ENCODE measurements at places on chromosomes 13 and 19.

DNA sequence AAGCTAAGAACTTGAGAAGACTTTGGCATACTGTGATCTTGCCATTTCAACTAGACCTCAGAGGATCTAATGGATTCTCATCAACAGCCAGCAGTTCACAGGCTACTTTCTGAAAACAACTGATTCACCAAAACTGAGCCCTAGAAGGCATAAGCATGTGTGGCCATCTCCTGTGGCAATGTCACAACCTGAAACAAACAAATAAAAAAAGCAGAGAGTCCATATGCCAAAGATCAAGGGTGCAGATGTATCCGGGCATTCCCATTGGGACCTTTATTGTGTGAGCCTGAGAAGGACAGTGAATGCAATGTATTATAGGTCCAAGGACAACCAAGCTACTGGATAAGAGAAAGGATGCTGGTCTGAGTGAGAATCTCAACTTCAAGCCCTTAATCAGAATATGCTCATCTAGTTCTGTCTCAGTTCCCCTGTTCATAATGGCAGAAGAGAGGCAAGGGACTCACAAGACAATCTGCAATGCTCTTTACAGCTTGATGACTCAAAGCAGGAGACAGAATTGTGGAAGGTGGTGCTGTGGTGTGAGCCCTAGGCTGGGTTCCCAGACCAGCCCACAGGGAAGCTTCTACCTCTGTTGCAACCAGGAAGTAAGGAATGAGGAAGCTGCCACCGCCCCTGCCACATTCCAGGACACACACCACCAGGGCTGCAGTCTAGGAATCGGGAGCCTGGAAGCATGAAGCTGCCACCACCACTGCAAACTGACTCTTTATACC lies 133.7 kb downstream of the RAP2A start:
- no peak for DNase-seq
- H3K4me1 ChIP-seq: no peaks in the 10 kb centered on the region
- no peaks in the 10 kb centered on the region for H3K36me3 ChIP-seq
- no peak overlapping the region for H3K27ac ChIP-seq

DNA sequence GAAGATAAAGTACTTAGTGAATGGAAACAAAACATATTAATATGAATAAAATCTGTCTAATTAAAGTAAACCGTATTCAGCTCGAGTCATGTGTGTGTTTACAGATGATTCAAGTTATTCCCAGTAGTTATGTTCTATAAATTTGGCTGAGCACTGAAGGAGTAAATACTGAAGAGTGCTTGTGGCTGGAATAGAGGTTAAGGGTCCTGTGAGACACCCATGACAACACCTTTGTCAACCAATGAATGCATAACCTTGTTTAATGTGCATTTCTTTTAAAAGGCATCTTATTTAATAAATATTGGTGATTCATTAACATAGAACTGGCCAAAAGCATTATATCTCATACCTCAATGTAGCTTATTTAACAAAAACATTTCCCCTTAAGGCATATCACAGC lies 577.8 kb upstream of the SLITRK5 start:
- no peak overlapping the region for H3K4me3 ChIP-seq
- H3K27ac ChIP-seq: no peak overlapping the region
- DNase-seq: no peak
- no peaks in the 10 kb centered on the region for H3K36me3 ChIP-seq
- H3K27me3 ChIP-seq: no peaks in the 10 kb centered on the region
- H3K4me1 ChIP-seq: no peaks in the 10 kb centered on the region

- DNase-seq: no peak
- H3K27me3 ChIP-seq: no peaks in the 10 kb centered on the region
- H3K36me3 ChIP-seq: no peaks in the 10 kb centered on the region
- H3K4me1 ChIP-seq: peaks cover 22% of the 10 kb centered on the region
- no peak overlapping the region for H3K4me3 ChIP-seq
Observed at GRCh38 chr13:48500652-48501197, 32.2 kb downstream of the RCBTB2 start.

GRCh38 chr13:24834902-24835510 lies 71.0 kb downstream of the RNF17 start:
- H3K36me3 ChIP-seq: no peaks in the 10 kb centered on the region
- H3K4me3 ChIP-seq: no peak overlapping the region
- no peak overlapping the region for H3K27ac ChIP-seq

DNA sequence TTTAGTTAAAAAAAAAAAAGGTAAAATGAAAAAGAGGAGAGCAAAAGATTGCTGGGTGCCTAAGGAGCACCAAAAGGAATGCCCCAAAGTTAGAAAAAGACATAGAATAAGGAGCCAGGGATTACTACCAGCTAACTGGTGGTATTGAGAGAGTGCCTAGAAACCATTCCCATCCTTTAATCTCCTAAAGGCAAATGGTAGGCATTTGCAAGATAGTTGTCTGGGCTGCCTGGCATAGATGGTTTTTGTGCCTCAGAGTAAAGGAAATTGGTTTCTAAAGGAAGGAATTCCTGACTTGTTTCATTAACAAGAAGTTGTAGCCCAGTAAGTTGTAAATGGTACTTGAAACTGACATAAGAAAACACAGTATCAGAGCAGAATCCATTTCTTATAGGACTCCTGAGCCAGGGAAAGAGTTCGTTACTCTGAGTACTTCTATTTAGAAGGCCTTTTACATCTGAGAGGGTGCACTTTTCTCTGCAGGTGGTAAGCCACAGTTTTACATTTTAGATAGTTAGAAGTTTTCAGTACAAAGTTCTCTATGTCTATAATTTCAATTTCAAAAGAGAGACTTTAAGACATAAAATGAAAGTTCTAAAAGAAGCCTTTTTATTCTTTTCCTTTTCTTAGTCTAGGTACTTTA lies 92.6 kb downstream of the OLFM4 start:
- H3K4me3 ChIP-seq: no peak overlapping the region
- no peaks in the 10 kb centered on the region for H3K27me3 ChIP-seq
- no peaks in the 10 kb centered on the region for H3K36me3 ChIP-seq
- no peaks in the 10 kb centered on the region for H3K4me1 ChIP-seq
- H3K27ac ChIP-seq: no peak overlapping the region

GRCh38 chr13:45258334-45258675 lies 57.5 kb upstream of the KCTD4 start:
- H3K27ac ChIP-seq: no peak overlapping the region
- peaks cover 6% of the 10 kb centered on the region for H3K36me3 ChIP-seq
- H3K4me3 ChIP-seq: no peak overlapping the region
- DNase-seq: no peak

DNA sequence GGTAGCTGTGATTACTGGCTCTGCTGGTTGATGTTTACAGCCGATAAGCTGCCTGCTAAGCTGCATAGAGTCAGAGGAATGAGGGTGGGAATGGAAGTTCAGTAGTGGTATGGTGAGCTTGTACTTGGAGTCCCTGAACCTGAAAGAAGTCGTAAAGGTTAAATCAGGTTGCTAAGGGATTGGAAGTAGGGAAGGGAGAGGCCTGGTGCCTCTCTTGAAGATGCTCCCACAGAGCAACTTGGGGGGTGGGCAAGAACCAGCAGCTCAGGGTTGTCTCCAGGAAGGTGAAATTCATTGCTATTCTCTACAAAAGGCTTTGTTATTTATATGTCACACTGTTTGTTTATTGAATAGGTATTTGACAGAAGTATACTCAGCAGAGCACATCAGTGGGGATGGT lies 73.8 kb upstream of the OLFM4 start:
- H3K4me3 ChIP-seq: no peak overlapping the region
- H3K27me3 ChIP-seq: no peaks in the 10 kb centered on the region
- no peaks in the 10 kb centered on the region for H3K36me3 ChIP-seq
- no peak overlapping the region for H3K27ac ChIP-seq

DNA sequence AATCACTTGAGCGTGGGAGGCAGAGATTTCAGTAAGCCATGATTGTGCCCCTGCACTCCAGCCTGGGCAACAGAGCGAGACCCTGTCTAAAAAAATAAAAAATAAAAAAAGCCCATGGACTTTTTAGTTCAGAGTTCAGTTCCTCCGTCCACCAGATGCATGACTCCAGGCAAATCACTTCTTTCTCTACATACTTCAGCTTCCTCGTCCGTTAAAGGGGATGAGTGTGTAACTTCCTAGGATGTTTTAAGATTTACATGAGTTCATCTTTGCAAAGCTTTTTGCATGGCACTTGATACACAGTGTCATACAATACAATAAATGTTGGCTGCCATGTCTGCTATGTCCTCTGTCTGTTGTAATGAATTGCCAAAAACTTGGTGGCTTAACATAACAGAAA lies 10.0 kb upstream of the FFAR2 start:
- H3K4me1 ChIP-seq: peaks cover 6% of the 10 kb centered on the region
- H3K4me3 ChIP-seq: no peak overlapping the region
- DNase-seq: no peak
- H3K27me3 ChIP-seq: no peaks in the 10 kb centered on the region
- no peak overlapping the region for H3K27ac ChIP-seq

DNA sequence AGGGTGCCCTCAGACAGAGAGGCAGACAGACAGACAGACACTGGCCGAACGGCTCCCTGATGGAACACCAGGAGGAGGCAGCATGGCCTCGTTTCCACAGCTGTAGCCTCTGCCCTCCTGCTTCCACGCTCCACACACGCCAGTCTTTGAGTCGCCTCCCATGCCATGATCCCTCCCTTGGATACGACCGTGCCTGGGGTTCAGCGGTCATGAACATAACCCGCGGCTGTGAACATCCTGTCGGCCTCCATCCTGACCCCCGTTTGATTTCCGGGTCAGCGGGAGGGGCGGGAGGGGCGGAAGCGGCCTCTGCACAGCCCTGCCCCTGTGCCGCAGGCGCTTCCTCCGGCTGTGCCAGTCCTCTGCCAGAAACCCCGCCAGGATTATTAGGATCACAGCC lies 23.4 kb downstream of the GP6 start:
- DNase-seq: no peak
- no peak overlapping the region for H3K27ac ChIP-seq
- H3K27me3 ChIP-seq: no peaks in the 10 kb centered on the region
- H3K4me3 ChIP-seq: no peak overlapping the region
- H3K4me1 ChIP-seq: no peaks in the 10 kb centered on the region
- H3K36me3 ChIP-seq: no peaks in the 10 kb centered on the region

DNA sequence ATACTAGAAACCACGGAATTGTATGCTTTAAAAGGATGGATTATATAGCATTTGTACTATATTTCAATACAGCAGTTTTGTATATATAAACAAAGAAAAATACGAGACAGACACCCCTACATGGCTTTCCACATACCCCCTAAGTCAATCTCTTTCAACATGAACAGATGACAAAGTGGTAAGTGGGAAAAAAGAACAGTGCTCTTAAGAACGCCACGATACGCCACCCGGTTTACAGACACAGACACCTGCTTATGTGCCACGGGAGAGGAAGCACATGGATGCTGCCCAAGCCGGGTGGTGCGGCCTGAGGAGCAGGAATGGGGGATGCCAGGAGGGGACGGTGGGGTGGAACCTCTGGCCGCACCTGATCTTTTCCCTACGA lies 8.1 kb downstream of the CAPS start:
- H3K4me1 ChIP-seq: no peaks in the 10 kb centered on the region
- H3K4me3 ChIP-seq: no peak overlapping the region
- H3K27me3 ChIP-seq: no peaks in the 10 kb centered on the region
- H3K27ac ChIP-seq: no peak overlapping the region

DNA sequence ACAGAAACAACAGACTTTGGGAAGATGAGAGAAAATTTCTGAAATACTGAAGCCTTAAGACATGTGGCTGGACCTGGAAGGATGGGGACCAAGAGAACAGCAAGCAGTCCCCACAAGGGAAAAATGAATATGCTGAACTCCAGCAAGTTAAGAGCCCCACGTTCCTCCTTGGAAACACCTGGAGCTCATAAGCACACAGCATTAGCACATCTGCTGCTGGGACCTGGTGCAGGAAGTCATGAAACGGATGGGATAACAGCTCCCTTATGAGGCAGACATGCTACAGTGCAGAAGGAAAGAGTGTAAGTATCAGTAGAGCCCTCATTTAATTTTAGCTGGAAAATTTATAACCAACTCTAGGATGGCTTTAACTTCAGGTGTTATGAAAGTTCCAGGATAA lies 67.3 kb downstream of the SLC15A1 start:
- no peaks in the 10 kb centered on the region for H3K27me3 ChIP-seq
- H3K36me3 ChIP-seq: no peaks in the 10 kb centered on the region
- H3K27ac ChIP-seq: no peak overlapping the region
- H3K4me3 ChIP-seq: no peak overlapping the region

GRCh38 chr13:46529216-46529919 lies 23.6 kb upstream of the LRCH1 start:
- DNase-seq: no peak
- no peaks in the 10 kb centered on the region for H3K36me3 ChIP-seq
- H3K27me3 ChIP-seq: no peaks in the 10 kb centered on the region
- no peak overlapping the region for H3K27ac ChIP-seq
- no peaks in the 10 kb centered on the region for H3K4me1 ChIP-seq

- no peak for DNase-seq
- no peak overlapping the region for H3K27ac ChIP-seq
- no peak overlapping the region for H3K4me3 ChIP-seq
- H3K27me3 ChIP-seq: no peaks in the 10 kb centered on the region
Observed at GRCh38 chr19:48591021-48591420, 15.5 kb upstream of the SPACA4 start.

DNA sequence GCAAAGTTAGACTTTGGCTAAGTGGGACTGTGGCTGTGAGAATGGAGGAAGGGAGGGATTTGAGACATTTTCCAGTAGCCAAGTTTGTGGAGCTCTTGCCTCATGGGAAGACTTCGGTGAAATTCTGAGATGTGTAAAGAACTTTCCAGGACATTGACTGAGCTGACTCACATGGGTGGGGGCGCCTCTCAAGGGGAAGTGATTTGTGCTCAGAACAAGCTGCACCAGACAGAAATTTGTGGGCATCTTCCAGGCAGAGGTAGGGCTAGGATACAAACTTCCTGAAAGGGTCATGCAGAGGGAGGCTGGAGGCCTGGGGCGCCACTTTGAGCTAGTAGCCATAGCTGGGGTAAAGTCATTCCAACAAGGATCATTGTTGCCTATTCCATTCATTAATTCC lies 9.8 kb upstream of the SIGLEC10 start:
- no peak overlapping the region for H3K4me3 ChIP-seq
- no peak for DNase-seq
- H3K36me3 ChIP-seq: no peaks in the 10 kb centered on the region

DNA sequence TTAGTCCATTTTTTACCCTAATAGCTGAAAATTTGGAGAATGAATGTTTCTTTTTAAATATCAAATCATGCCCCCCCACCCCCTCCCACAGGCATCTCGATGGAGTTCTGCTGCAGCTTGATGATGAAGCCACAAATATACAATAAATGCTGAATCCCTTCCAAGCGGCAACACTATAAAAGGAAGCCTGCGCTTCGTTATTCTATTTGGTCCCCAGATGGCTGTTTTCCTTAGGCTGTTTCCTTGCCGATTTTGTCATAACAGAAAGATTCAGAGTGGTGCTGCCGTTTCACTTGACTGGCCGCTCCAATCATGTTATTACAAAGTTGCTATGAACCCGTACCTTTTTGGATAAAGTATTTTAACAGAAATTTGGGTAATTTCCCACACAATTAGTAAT lies 79.5 kb downstream of the MYO16 start:
- H3K4me1 ChIP-seq: no peaks in the 10 kb centered on the region
- no peaks in the 10 kb centered on the region for H3K27me3 ChIP-seq
- no peak for DNase-seq

- peaks cover under 1% of the 10 kb centered on the region for H3K36me3 ChIP-seq
- H3K27me3 ChIP-seq: no peaks in the 10 kb centered on the region
- H3K4me3 ChIP-seq: no peak overlapping the region
- no peak for DNase-seq
Observed at GRCh38 chr19:3065675-3066357, 3.5 kb upstream of the TLE5 start.

GRCh38 chr13:105579821-105580710 lies 955.4 kb downstream of the EFNB2 start:
- H3K36me3 ChIP-seq: no peaks in the 10 kb centered on the region
- no peaks in the 10 kb centered on the region for H3K27me3 ChIP-seq
- no peak for DNase-seq
- no peak overlapping the region for H3K4me3 ChIP-seq
- no peak overlapping the region for H3K27ac ChIP-seq

- H3K36me3 ChIP-seq: no peaks in the 10 kb centered on the region
- no peak overlapping the region for H3K27ac ChIP-seq
- H3K4me1 ChIP-seq: peaks cover 10% of the 10 kb centered on the region
- no peak overlapping the region for H3K4me3 ChIP-seq
- H3K27me3 ChIP-seq: no peaks in the 10 kb centered on the region
Observed at GRCh38 chr19:38544569-38545315, 73.0 kb downstream of the MAP4K1 start.
